ENCODE measurements at places on chromosomes 1 and 21. TPM values are rescaled to one million over a fixed set of nuclear protein-coding genes. Genes with fewer than 3 reads are reported as not detected.

Gene MATN1
- total RNA-seq, result not detected

Gene HTR6
- total RNA-seq, result not detected

Gene PCP4
- 17.3 TPM for total RNA-seq

Gene CHIA
- total RNA-seq, result not detected

Gene CHI3L2
- total RNA-seq, result 2.7 TPM

Gene CFAP141
- total RNA-seq, result not detected

Gene FAM177B
- 4.0 TPM for total RNA-seq

DNA sequence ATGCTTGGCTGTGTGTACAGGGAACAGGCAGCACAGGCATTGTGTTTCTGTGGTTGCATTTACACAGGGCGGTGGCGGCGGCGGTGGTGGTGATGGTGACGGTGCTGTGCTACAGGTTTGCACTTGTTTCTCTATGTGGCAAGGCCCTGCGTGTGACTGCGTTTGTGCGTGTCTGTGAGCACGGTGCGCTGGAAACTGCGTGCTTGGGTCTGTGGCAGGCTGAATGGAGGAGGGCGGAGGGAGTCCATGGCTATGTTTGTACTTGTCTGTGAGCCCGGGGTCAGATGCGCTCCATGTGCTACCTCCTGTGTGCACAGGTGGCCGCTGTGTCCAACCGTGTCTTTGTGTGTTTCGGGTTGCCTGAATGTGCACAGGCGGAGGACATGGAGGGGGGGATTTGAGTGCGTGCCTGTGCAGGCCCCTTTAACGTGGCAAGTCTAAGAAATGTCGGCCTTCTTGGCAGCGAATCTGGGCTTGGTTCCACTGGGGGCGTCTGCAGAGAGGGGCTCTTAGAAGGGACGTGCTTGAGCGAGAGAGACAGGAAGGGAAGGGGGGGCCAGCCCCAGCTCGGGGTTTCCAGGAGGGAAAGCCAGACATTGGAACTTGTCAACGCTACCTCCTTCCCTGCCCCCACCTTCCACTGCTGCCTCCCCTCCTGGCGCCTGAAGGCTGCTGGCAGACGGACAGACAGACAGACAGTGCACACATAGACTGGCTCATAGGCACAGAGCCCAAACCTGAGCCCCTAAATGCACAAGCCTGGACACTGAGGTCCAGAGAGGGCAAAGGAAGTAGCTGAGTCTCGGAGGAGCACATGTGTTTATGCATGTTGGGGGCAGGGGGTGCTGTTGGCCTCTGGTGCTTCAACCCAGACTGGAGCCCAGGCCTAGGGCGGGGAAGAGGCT is 32.7 kb upstream of the WASF2 start:
- no peak overlapping the region for H3K4me3 ChIP-seq
- no peak for DNase-seq
- peak overlapping the region; percentile 62 for H3K27ac ChIP-seq
- H3K36me3 ChIP-seq, result no peaks in the 10 kb centered on the region

GRCh38 chr1:169550294-169550693 is 36.0 kb downstream of the F5 start:
- H3K4me3 ChIP-seq, result no peak overlapping the region
- no peak for DNase-seq
- no peaks in the 10 kb centered on the region for H3K36me3 ChIP-seq
- H3K27me3 ChIP-seq, result no peaks in the 10 kb centered on the region

- DNase-seq, result no peak
- H3K27me3 ChIP-seq, result no peaks in the 10 kb centered on the region
- H3K27ac ChIP-seq, result no peak overlapping the region
- H3K36me3 ChIP-seq, result no peaks in the 10 kb centered on the region
Observed at GRCh38 chr21:29233611-29234540, 64.8 kb upstream of the BACH1 start.

DNA sequence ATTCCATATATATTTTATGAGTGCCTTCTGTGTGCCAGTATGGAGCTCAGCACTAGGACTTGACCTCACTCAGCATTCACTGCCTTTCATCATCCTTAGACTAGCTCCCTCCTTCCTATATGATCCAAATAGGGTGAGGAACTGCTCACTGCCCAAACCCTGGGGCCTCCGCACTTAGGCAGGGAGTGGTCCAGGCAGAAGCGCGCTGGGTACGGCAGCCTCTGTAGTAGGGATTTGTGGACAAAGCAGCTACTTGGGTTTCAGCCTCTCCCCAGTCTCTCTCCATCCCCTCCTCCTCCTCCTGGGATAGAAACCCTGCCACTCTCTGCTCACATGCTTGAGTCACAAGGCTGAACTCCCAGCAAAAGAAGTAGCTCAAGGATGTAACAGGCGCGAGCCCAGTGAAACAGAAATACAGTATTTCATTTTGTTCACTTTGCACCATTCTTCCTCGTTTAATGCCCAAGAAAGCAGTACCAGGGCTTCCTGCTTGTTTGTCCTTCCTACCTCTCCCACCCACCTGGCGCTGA is 32.9 kb downstream of the PLEKHA6 start:
- H3K27me3 ChIP-seq, result no peaks in the 10 kb centered on the region
- no peaks in the 10 kb centered on the region for H3K4me1 ChIP-seq
- H3K27ac ChIP-seq, result peak overlapping the region; percentile 3
- no peak for DNase-seq
- H3K4me3 ChIP-seq, result no peak overlapping the region

DNA sequence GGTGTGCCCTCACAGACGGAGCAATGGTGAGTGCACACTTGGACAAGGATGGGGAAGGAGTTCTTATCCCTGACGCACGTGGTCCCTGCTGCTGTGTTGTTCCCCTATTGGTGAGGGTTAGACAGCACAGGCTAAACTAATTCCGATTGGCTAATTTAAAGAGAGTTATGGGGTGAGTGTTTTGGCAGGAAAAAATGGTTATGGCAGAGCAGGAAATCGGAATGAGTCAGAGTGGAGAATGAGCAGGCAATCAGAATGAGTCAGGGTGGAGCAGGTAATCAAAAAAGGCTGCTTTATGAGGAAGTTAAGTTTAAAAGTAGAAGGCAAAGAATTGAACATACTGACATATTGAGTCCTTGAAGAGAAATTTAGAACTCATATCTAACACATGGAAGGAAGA is 100.5 kb downstream of the NGF start:
- no peaks in the 10 kb centered on the region for H3K27me3 ChIP-seq
- no peak overlapping the region for H3K4me3 ChIP-seq
- no peaks in the 10 kb centered on the region for H3K36me3 ChIP-seq
- no peak overlapping the region for H3K27ac ChIP-seq
- no peaks in the 10 kb centered on the region for H3K4me1 ChIP-seq

DNA sequence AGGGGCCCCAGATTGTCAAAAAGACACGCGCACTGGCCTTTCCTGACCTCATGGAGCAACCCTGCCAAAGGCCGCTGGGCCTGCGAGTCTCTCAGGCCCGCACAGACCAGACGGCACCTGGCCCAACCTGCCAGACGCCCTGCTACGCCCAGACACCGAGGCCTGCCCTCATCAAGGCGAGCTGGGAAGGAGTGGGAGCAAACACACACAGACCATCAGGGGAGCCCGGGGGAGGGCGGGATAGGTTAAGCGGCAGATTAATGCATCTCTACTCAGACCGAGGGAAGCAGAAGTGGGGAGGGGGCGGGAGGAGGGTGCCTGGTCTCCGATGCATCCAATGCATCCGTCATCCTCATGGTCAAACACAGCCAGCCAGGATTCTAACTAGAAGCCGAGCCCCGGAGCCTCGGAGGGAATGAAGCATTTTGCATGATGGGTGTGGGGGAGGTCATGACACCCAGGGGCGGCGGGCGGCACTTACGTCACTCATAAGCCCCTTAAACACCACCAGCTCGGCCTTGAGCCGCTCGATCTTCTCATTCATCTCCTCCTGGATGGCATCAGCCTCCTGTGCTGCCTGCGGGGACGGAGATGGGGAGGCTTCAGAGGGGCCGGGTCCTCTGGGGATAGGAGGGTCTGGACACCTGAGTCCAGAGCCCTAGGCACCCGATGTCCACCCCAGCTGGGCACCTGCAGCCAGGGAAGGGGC is 17.0 kb upstream of the ALDH4A1 start:
- peaks cover 28% of the 10 kb centered on the region for H3K4me1 ChIP-seq
- H3K27me3 ChIP-seq, result no peaks in the 10 kb centered on the region
- DNase-seq, result no peak
- H3K36me3 ChIP-seq, result no peaks in the 10 kb centered on the region
- H3K4me3 ChIP-seq, result no peak overlapping the region

DNA sequence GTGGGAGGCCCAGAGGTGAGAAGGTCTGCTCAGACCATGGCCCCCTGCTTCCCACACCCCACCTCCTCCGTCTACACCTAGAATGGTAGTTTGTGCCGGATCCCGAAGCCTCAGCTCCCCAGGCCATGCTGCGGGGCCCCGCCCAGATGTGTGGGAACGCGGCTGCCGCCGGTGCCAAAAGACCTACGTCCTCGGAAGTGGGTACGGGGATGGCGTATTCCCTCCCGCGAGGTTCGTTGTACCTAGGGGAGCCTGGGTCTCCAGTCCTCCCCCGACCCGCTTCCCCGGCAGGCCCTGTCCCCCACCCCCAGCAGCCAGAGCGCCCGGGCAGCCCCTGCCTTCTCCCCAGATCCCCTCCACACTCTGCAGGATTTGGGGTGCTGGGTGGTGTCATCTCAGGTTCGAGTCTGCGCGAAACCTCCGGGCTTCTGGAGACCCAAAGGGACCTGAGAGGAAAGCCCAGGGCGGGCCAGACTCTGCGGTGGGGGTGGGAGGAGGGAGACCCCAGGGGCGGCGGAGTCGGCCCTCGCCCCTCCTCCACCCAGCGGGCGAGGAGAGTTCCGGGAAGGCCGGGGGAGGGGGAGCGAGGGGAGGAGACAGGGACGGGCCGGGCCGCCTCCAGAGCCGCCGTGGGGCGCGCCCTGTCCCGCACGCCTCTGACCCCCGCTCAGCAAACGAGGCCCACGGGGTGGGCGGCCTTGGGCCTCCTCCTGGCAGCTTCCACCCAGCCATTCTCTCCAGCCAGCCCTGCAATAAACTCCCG is 6.2 kb upstream of the PRDM16 start:
- no peak overlapping the region for H3K4me3 ChIP-seq
- no peaks in the 10 kb centered on the region for H3K36me3 ChIP-seq
- no peak overlapping the region for H3K27ac ChIP-seq
- H3K4me1 ChIP-seq, result peaks cover 25% of the 10 kb centered on the region
- DNase-seq, result no peak
- H3K27me3 ChIP-seq, result peaks cover 85% of the 10 kb centered on the region

DNA sequence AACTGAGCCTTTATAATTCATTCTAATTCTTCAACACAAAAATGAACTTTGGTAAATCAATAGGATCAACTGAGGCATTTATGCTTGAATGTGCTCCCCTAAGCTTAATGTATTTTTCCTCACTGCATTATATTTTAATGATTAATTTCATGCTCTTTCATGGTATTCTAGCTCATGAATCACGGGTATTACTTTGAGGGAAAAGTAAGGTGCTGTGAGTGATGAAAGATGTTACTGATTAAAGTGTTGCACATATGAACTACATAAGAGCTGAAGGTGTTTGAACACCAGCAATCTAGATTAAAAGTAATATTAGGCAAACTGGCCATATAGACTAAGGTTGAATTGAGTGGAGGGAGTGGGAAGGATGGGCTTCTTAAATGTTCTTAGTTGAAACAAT is 1.9 kb downstream of the DPYD start:
- H3K4me3 ChIP-seq, result no peak overlapping the region
- peaks cover 2% of the 10 kb centered on the region for H3K4me1 ChIP-seq
- H3K36me3 ChIP-seq, result no peaks in the 10 kb centered on the region
- H3K27me3 ChIP-seq, result no peaks in the 10 kb centered on the region

- no peak overlapping the region for H3K4me3 ChIP-seq
- no peaks in the 10 kb centered on the region for H3K27me3 ChIP-seq
- H3K27ac ChIP-seq, result no peak overlapping the region
- no peak for DNase-seq
- H3K4me1 ChIP-seq, result no peaks in the 10 kb centered on the region
Observed at GRCh38 chr1:246037832-246038231, 469.2 kb downstream of the SMYD3 start.

DNA sequence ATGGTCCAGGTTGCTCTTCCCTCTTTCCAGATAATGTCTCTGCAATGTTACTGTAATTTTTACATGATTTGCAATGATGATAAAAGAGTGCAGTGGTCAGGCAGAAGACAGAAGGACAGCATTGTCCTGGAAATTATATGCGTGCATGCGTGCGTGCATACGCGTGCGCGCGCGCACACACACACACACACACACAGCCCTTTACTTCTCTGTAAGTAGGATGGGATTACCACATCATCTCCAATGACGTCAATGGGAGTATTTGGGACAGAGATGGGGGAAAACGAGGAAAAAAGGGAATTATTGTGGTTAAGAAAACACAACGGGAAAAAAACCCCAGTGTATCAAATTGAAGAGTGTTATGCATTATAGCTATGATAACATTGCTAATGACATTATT is 99.7 kb downstream of the SPAG17 start:
- no peak overlapping the region for H3K4me3 ChIP-seq
- H3K27ac ChIP-seq, result no peak overlapping the region
- no peak for DNase-seq
- H3K4me1 ChIP-seq, result no peaks in the 10 kb centered on the region
- H3K27me3 ChIP-seq, result no peaks in the 10 kb centered on the region
- H3K36me3 ChIP-seq, result no peaks in the 10 kb centered on the region

DNA sequence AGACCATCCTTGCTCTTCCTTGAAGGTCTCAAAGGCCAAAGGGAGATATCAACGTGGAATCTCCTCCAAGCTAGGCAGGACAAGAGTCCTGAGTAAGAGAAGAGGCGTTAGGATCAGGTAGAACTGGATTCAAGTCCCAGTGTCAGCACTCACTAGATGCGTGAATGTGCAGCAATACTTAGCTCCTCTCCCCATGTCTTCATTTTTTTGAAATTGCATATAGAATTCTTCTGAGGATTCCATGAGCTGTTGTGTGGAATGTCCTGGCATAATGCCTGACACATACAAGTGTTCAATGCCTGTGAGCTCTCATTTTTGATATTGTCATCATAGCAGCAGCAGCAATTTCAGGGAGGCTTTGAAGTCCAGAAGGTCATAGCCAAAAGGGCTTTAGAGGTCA is 333.2 kb downstream of the KCNH1 start:
- H3K27me3 ChIP-seq, result no peaks in the 10 kb centered on the region
- no peak for DNase-seq
- no peaks in the 10 kb centered on the region for H3K4me1 ChIP-seq
- H3K4me3 ChIP-seq, result no peak overlapping the region

All from transverse colon (tissue), 4 donors.